DMS153 (cell line): ENCODE measurements at places on chromosomes 5 and 9.

DNA sequence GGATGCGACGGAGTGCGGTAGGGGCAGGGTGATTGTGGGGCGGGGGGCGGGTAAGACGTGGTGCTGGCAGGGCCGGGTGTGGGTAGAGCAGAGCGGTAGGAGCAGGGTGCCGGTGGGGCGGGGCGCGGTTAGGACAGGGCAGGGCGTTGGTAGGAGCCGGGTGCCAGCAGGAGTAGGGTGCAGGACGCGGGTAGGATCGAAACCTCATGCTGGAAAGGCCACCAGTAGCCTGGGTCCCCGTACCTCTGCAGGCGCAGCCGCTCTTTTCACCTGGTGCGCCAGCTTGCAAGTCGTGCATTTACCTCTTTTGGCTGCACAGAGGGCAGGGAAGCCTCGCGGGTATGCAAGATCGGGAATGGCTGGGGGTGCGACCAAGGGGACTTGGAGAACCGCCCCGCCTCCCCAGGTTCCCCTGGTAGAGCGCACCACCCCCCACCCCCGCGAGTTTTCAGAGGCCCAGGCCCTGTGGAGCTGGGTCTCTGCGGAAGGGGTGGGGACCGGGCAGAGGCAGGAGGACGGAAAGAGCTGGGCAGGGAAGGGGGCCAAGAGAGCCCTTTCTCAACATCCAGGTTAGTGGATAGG, 104.8 kb upstream of the SIMC1 start:
- no peak for DNase-seq

- no peak for DNase-seq
Observed at GRCh38 chr5:76192837-76193236, 109.7 kb downstream of the SV2C start.

GRCh38 chr9:69472101-69472620, 147.1 kb downstream of the ENTREP1 start:
- DNase-seq, result no peak

DNA sequence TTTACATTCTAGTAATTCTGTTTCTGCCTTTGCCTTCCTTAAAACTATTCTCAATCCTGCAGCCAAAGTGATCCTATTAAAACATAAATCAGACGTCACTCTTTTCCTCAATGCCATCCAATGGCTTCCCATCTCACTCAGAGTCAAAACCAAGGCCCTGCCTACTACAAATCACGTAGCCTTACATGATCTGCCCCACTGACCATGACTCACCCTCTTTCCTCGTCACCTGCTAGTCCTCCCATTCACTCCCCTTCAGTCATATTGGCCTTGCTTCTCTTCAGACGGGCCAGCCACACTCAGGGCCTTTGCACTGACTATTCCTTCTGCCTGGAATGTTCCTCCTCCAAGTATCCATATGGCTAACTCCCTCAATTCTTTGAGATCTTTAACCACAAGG, 39.0 kb upstream of the DMXL1 start:
- DNase-seq, result no peak

DNA sequence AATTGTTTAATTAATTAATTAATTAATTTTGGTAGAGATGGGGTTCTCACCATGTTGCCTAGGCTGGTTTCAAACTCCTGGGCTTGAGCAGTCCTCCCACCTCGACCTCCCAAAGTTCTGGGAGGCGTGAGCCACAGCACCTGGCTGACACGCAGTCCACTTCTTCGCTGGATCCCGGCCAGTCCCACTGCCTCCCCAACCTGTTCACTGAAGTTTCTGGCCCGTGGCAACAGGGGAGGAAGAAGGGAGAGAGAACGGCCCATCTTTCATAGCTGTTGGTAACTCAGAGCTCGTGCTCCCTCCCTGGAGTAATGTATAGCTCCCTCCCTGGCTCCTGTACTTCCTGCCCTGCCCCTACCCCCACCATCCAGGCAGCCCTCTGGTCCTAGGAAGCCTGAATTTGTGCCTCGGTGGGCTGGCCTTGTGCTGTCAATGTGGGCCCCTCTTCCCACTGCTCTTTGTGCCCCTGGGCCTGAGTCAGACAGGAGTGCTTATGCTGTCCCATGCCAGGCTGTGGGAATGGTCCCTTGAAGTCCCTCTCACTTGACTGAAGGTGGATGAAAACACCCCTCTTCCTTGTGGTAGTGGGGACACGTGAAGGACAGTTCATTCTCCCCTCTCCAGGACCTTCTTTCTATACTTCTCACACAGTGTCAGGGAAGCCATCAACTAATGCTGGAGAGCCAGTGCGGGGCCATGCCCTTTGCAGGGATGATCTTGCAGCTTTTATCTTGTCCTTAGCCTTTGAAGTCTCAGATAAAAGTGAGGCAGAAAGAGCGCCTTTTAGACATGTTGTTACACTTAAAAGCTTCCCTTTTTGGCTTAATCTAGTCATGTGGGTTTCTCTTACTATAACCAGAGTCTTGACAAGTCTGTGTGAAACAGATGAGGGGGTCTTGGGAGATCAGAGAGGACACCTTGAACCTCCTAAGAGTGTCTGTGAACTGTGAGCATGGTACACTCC, 38.1 kb downstream of the ANGPTL2 start:
- no peak for DNase-seq
